ENCODE measurements at places on chromosomes 1 and 21.

DNA sequence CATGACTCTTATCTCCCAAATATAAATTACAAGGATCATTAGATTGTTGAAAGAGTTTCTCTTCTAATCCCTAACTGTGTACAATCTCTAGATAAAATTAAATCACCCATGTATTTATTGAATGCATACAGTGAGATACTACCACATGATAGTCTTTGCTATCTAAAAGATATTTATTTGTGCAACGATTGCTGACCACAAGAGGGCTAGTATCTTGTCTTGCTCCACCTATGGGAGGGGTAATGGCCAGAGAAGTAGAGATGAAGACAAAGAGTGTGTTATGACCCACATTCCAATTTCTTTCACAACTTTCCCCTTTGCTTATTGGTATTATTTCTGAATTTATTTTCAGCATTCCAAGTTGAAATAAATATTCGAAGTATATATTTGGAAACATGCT is 13.7 kb downstream of the PYHIN1 start:
- no peak for DNase-seq

- DNase-seq: no peak
Observed at GRCh38 chr1:224816062-224816461, 113.4 kb upstream of the DNAH14 start.

DNA sequence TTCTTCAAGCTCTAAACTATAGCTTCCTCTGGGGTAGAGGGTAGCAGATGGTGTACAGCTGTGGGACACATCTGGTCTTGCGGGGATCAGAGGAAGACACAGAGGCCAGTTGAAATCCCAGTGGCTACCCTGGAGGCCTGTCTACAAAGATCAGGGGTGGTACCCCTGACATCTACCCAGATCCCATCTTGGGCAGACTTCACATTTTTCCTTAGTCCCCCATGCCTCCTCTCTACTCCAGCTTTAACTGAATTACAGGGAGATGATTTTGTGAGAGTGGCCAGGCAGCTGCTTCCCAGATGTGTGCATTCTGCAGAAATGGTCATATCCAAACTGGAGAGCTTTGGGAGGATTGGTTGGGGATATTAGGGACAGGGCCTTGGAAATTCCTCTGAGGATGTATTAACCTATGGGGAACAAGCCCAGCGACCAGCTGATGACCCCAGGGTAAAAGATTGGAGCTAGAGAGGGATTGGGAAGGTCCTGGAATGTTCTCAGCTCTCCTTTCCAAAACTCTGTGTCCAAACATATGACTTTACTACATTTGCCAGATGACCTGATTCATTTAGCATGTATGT is 9.6 kb upstream of the CD34 start:
- DNase-seq: no peak

DNA sequence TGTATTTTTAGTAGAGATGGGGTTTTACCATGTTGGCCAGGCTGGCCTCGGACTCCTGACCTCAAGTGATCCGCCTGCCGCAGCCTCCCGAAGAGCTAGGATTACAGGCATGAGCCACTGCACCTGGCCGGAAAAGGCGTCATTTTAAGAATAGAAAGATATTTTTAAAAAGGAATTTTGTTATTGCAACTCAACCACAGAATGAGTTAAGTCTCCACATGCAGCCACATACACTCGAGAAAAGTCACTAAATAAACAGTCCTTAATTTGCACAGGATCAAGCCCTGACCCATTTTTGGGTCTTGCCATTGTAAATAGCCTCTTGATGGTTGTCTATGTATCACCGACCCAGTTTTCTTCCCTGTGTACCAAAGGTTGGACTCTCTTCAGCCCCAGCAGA is 85.5 kb downstream of the FBXO2 start:
- DNase-seq: no peak

DNA sequence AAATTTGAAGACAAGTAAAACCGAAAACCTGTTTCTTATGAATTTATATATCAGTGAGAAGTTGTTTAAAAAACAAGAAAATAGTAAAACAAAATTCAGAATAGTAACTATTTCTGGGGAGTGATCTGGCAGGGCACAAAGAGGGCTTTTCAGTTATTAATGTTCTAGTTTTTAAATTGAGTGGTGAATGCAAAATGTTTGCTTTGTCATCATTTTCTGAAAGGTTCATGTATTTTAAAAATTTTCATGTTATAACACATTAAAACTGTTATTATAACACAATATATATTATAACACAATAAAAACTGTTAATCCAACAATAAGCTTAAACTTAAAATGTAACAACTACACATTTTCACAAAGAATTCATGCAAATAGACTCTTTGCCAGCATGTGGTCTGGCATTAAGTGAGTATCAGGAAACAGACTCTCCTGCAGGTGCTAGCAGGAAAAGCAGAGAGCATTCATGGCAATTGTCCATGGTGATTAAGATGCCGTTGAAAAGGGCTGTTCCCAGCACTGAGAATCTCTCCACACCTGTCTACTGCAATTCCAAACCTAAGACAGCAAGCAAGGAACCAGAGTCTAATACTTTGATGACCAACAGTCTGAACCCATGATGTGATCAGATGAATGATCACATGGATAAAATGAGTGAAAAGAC is 204.9 kb downstream of the TBX15 start:
- no peak for DNase-seq

DNA sequence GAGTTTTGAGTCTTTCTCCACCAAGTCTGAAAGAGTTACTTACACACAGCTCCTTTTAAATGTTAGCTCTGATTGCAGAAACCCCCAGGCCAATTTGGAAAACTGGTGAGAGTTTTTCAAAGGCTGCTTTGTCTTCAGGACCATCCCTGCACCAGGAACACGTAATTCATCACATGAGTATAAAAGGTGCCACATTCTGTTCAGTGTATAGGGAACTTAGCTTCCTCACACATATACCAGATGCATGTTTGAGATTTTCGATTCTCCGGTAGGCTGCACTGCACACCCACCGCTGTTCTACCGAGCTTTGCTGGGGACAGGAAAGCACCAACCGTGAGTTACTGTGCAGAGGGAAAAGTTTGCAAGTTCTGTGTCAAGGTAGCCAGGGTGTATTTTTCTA is 28.3 kb upstream of the KCNK2 start:
- DNase-seq: no peak

GRCh38 chr1:97467445-97467844 is 453.4 kb downstream of the DPYD start:
- no peak for DNase-seq

GRCh38 chr1:21705303-21705980 is 36.3 kb upstream of the RAP1GAP start:
- no peak for DNase-seq

- no peak for DNase-seq
Observed at GRCh38 chr1:247330548-247331171, 1.0 kb downstream of the ZNF496 start.

All from stimulated activated CD8-positive, alpha-beta memory T cell treated with anti-CD3 and anti-CD28 coated beads, Interleukin-7, amount 100 ng/mL, for 1 hour (primary cell).